ENCODE measurements at places on chromosomes 4 and X.

DNA sequence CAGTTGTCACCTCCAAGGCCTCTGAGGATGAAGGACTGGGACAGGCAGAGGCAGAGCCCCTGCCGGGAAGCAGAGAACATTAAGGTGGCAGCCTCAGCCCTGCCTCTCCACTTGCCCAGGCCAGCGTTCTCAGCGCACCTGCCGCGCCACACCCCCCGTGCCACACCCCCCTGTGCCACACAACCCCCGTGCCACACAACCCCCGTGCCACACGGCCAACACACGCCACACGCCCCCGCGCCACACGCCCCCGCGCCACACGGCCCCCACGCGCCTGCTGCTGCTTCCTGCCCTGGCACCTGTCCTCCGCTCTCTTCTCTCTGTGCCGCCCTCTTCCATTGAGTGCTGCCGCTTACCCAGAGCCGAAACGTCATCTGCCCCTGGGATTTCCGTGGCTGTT is 58.0 kb upstream of the ZFP42 start:
- no peak for DNase-seq

DNA sequence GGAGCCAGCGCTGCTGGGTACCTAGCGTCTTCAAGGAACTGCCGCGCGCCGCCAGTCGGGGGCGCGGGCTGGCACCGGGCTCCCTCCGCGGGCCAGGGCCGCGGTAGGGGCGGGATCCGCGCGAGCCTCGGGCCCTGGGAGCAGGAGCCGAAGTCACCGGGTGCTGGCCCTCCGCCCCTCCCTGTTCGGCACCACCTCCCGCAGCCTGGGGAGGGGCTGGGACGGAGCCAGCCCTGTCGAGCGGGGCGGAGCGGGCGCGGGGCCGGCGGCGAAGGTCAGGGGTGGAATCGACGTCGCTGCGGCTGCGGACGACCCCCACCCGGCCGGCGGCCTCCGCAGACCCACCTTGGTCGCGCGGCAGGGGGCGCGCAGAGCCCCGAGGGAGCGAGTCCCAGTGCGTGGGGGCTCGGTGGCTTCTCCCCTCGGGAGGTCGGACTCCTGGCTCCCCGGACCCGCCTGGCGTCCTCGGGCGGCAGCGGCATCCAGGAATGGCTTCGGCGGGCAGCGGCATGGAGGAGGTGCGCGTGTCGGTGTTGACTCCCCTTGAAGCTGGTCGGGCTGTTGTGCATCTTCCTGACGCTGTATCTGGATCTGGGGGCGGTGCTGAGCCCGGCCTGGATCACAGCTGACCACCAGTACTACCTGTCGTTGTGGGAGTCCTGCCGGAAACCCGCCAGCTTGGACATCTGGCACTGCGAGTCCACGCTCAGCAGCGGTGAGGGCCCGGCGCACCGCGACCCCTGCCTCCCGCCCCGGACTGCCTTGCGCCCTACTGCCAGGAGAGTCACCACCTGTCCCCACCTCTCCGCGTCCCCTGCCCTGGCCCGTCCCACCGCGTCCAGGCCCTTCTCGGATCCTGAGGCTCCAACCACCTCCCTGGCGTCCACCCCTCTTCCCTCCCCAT is 50.5 kb upstream of the FAM47C start:
- no peak for DNase-seq

DNA sequence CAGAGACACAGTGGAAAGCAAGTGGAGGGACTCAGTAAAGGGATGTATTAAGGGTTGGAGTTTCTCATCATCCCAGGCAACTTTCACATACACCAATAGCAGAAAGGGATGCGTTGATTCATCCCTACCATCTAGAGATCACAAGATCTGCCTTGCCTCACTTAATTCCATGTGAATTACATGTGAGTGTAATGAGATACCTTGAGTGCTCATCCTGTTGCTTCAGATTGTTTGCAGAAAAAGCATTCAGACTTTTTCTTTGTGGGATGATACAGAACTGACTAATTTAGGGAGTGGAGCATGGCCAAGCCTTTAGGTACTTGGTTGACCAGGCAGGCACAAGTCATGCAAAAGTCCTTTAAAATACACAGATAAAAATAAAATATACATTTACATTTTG is 124.8 kb upstream of the SLIT2 start:
- no peak for DNase-seq

GRCh38 chrX:149455934-149456333 is 49.2 kb downstream of the IDS start:
- DNase-seq: no peak

GRCh38 chrX:9576059-9576458 is 111.2 kb downstream of the TBL1X start:
- DNase-seq: no peak

- no peak for DNase-seq
Observed at GRCh38 chr4:94813221-94813620, 55.5 kb downstream of the BMPR1B start.

DNA sequence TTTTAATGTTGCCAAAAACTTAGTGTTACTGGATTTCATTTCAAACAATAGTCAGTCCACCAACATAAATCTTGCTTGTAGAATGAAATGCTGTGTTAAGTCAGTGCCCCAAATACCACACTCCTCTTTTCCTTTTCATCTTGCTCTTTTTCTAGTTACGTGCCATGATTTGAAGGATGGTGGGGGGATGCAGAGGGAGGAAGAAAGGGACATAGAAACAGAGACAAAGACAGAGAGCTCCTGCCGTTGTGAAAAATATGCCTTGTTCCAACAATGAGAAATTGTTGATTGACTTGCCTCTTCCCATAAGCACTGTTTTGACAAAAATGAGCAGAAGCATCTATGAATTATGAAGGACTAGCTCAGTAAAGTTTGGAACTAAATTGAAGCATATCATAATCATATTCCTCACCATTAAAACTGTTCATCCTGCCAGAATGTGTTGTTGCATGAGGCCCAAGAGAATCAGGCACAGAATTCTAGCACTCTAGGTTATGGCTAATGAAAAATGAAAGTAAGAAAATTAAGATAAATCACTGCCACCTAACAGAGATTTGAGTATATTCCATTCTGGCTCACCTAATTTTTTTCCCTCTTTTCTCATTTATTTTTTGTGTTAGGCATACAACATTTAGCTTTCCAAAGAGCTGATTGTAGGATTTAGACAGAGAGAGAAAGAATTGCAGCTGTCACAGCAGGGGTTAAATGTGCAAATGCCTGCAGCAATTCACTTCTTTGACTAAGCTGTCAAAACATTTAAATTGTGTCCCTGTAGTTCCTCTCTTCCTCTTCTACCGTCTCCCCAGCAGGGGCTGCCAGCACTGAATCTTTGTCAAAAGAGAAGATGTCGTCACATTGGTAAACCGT is 111.6 kb upstream of the PTPN13 start:
- no peak for DNase-seq

DNA sequence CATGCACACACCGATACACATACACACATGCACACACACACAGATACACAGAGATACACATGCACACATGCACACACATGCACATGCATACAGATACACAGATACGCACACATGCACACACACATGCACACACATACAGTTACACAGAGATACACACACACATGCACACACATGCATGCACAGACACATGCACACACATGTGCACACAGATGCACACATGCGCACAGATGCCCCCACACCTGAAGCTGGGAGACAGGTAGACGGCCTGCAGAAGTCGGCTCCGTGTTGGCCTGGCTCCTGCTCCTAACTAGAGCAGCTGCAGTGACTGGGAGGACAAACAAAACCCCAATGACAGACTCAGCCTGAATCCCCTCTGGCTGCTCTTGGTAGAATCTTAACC is 46.8 kb downstream of the PSAPL1 start:
- no peak for DNase-seq

- no peak for DNase-seq
Observed at GRCh38 chrX:45009371-45010000, 136.5 kb downstream of the KDM6A start.

DNA sequence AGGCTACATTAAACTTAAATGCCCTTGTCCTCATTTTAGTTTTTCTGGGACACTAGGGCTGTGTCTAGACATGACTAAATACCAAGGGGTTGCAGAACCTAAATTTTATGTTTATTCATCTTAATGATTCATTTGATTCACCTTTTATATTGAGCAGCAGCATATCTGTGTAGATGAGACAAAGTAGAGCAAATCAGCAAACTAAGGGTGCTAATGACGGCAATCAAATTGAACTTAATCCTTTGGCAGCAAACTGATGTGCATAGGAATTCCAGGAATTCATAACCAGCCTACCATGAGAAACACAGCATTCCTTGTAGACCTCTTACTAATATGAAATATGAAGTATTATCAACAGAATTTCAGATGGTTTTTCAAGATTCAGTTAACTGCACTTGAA is 25.1 kb downstream of the EPHA5 start:
- DNase-seq: no peak

GRCh38 chr4:1338752-1339414 is 8.1 kb upstream of the UVSSA start:
- DNase-seq: no peak

GRCh38 chr4:2858451-2859217 is 15.0 kb downstream of the ADD1 start:
- DNase-seq: no peak

DNA sequence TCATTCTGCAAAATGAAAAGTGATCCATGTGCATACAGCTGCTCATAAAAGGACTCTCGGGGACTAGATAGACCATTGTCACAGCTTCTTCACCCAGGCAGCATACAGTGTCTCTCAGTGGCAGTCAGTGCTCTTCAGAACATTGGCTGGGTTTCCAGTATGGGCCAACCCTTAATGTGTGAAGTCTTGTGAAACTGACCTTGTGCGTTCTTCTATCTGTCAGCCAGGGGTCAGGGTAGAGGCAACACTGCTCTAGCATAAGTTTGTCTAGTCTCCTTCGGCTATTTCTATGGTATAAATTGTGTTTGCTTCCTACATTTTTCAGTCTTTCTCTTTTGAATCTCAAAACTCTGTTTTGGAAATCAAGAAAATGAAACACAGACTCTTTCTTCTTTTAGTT is 37.0 kb upstream of the SMIM31 start:
- no peak for DNase-seq

GRCh38 chr4:2489081-2489805 is 20.3 kb downstream of the RNF4 start:
- no peak for DNase-seq

- no peak for DNase-seq
Observed at GRCh38 chrX:11619441-11619840, 46.3 kb downstream of the ARHGAP6 start.

DNA sequence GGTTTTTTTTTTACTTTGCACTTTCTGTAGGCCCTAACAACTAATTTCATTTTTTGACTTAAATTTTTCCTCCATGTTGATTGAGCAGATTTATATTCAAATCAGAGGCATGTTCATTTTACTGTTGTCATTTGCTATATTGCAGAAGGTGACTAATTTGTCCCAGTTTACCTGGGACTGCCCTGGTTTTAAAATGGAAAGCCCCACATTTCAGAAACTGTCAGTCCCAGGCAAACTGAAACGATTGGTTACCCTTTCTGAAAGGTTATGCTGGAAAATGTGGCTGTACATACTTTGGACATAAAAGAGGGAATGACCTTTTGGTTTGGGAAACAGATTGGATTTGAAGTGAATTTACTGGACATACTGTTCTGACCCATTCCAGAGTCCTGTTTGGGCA is 160.0 kb downstream of the SPCS3 start:
- DNase-seq: no peak

GRCh38 chr4:11182586-11183355 is 245.9 kb downstream of the HS3ST1 start:
- no peak for DNase-seq

GRCh38 chr4:92101737-92102172 is 202.0 kb upstream of the GRID2 start:
- DNase-seq: no peak

GRCh38 chr4:186144198-186144945 is 39.9 kb downstream of the FAM149A start:
- no peak for DNase-seq

- no peak for DNase-seq
Observed at GRCh38 chrX:37759878-37760418, 19.9 kb upstream of the CYBB start.

GRCh38 chr4:110865611-110866259 is 242.9 kb upstream of the PITX2 start:
- no peak for DNase-seq

GRCh38 chrX:20026278-20026677 is 35.4 kb upstream of the BCLAF3 start:
- no peak for DNase-seq

- DNase-seq: no peak
Observed at GRCh38 chr4:110959041-110959643, 336.3 kb upstream of the PITX2 start.

GRCh38 chr4:158079661-158080060 is 93.2 kb downstream of the GASK1B start:
- no peak for DNase-seq

DNA sequence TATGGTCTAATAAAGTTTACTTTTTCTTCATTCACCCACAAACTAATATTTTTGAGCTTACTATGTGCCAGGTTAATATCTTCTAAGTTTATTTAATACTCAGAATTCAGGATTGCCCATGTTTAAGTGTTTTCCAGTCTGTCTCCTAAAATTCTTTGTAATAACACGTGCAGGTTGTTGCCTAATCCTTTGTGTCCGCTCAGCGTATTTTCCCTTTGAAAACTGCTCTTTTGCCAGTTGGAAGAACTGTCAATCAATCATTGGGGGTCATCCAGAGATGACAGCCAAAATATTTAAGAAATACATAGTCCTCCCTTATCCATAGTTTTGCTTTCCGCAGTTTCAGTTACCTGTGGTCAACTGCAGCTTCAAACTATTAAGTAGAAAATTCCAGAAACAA is 63.4 kb downstream of the LNX1 start:
- no peak for DNase-seq

GRCh38 chrX:129739578-129739977 is 799 bp downstream of the XPNPEP2 start:
- no peak for DNase-seq

DNA sequence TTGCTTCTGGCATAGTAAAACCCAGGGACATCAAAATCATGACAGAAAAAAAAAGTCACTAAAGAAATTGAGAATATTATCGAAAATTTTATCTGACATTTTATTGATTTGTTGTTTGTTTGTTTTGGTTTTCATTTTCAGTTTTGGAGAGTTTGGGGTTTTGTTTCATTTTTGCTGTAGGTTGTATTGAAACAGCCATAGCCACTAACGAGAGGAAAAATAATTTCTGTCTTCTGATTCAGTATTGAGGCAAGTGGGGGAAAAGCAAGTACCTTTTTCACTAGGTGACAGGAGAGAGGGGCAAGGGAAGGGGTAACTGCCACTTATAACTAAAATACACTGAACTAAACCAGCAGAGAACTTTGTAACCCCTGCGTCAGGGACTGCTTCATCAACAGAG is 392.8 kb upstream of the NDST3 start:
- DNase-seq: no peak
